ENCODE measurements at places on chromosomes 4 and X. TPM values are rescaled to one million over a fixed set of nuclear protein-coding genes. Genes with fewer than 3 reads are reported as not detected.

Gene TMPRSS11A
- not detected for total RNA-seq

GRCh38 chr4:90745176-90745575, 618.0 kb downstream of the CCSER1 start:
- DNase-seq, result no peak

- DNase-seq, result no peak
Observed at GRCh38 chr4:40612283-40612682, 17.4 kb downstream of the RBM47 start.

DNA sequence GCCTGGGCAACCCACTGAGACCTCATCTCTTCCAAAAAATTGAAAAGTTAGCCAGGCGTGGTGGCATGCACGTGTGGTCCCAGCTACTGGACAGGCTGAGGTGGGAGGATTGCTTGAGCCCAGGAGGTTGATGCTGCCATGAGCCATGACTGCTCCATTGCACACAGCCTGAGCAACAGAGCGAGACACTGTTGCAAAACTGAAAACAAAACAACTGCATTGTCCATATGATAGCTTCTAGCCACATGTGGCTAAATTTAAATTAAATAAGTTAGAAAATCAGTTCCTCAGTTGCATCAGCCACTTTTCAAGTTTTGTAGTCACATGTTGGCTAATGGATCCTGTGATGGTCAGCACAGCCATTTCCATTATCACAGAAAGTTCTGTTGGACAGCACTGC, 67.9 kb downstream of the GAB1 start:
- DNase-seq, result no peak

Gene TLL1
- 0.20 TPM for total RNA-seq

GRCh38 chr4:16205298-16206164, 20.7 kb downstream of the TAPT1 start:
- no peak for DNase-seq

DNA sequence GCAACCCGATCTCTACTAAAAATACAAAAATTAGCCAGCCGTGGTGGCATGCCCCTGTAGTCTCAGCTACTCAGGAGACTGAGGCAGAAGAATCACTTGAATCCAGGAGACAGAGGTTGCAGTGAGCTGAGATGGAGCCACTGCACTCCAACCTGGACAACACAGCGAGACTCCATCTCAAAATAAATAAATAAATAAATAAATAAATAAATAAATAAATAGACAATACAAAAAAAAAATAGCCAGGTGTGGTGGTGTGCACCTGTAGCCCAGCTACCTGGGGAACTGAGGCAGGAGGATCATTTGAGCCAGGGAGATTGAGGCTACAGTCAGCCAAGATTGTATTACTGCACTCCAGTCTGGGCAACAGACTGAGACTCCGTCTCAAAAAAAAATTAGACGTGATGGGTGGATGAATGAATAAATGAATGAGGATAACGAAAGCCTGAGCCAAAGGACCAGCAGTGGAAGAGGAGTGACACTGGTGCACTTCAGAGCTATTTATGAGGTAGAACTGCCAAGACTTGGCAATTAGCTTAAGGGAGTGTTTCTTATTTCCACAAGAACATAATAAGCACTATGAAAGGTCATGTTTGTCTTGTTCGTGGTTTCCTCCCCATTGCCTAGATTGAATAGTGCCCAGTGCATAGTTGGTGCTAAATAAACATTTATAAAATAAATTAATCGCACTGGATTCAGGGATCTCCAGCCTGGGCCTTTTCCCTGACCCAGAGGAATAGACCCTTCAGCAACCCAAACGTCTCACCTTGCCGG, 232.2 kb downstream of the IDS start:
- no peak for DNase-seq

GRCh38 chr4:646460-646859, 21.1 kb downstream of the PDE6B start:
- no peak for DNase-seq

- DNase-seq, result no peak
Observed at GRCh38 chr4:94177822-94178221, 29.8 kb upstream of the SMARCAD1 start.

DNA sequence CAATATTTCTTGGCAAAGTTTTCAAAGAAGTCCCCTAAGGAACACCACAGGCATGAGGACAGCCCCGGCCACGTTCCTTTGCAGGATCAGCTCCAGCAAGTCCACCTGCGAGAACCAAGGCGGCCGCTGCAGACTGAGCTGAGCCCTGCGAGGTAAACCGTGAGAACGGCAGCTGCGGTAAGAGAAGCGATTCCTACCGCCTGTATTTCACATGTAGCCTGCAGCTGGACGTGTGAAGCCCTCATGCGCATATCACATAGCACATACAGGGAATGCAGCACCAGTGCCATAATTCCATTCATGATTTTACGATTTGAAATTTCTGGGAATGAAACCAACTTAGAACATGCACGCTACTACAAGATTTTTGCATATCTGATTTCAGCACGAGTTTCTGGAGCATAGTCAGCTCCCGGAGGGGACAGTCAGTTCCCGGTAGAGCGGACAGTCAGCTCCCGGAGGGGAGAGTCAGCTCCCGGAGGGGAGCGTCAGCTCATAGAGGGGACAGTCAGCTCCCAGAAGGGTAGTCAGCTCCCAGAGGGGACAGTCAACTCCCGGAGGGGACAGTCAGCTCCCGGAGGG, 41.7 kb downstream of the FGFRL1 start:
- DNase-seq, result no peak

DNA sequence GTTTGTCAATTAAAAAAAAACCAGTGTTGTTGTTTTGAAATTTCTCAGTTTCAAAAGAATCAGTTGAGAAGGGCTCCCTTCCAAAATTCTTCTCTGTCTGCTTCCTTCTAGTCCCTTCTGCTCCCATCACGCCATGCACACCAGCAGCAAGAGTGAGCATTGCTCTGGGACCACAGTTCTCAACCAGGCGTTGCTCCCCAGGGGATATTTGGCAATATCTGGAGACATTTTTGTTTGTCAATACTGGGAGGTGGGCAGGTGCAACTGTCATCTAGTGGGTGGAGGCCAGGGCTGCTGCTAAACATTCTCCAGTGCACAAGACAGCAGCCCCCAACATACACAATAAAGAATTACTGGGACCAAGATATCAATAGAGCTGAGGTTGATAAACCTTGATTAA, 74.8 kb upstream of the EGFL6 start:
- DNase-seq, result no peak

Gene CCKAR
- total RNA-seq, result not detected

Gene ABCG2
- 37.4 TPM for total RNA-seq

- no peak for DNase-seq
Observed at GRCh38 chr4:148344941-148345340, 97.3 kb downstream of the NR3C2 start.

Gene PLRG1
- total RNA-seq, result 116 TPM

DNA sequence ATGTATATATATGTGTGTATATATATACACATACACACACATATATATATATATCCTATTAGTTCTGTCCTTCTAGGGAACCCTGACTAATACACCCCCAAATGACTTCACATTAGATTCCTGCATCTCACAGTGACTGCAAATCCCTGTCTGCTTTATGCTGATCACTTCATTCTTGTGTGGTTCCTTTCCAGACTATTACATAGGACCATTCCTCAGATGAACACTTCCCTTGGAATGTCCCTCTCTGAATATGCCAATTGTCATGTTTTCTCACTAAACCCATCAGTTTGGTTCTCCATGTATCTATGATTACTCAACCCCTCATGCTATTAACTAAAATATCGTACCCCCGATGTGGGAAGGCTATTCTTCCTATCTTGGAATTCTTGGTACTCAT, 605.2 kb upstream of the NR3C2 start:
- no peak for DNase-seq
